NCI-H1048 (cell line): ENCODE measurements at places on chromosomes 5 and 9.

DNA sequence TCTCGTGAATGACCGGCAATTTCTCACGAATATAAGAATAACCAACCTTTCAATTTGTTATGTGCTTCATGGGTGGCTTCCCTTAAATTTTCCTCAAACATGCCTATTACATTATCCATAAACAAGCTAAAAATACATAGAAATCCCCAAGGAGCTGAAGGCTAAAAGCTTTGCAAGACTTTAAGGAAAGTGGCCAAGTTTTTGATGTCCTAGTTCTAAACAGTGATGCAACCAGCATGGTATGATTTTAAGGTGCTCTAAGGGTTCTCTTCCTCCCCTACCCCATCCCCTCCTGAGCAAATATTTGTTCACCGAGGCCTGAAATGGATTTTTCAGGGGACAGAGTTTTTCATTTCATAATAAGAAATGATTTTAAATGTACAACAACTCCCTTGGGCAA lies 79.8 kb downstream of the RGS7BP start:
- DNase-seq = no peak

GRCh38 chr5:179130101-179130681 lies 70.0 kb downstream of the ZNF354C start:
- no peak for DNase-seq

DNA sequence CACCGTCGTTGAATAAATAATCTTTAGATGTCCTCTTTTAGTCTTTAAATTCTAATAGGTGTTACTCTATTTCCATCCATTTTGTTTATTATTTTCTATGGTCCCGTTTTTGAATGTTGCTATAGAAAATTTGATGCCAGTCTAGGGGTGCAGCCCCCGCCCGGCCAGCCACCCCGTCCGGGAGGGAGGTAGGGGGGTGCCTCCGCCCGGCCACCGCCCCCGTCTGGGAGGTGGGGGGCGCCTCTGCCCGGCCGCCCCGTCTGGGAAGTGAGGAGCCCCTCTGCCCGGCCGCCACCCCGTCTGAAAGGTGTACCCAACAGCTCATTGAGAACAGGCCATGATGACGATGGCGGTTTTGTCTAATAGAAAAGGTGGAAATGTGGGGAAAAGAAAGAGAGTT lies 2372.2 kb upstream of the WWC1 start:
- no peak for DNase-seq

DNA sequence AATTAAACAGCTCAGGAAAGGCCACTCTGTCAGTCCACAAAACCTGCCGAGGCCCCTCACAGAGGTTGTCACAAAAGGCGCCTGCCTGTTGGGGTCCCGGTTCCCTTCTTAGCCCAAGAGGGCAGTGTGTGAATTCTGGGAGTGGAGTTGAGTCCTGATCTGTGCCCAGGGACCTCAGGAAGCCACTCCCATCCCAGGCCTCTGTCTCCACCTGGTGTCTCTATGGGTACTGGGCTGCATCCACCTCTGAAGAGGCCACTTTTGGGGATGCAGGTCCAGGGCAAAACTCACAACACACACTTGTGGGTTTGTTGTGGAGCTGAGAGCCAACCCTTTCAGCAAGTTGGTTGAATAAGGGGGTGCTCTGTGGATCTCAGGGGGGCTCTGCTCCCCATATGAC lies 74.3 kb upstream of the STXBP1 start:
- DNase-seq = no peak

- peak; percentile 28 for DNase-seq
Measured at GRCh38 chr5:13957032-13957645, 12.7 kb upstream of the DNAH5 start.

GRCh38 chr9:136726631-136727191 lies 14.3 kb downstream of the DIPK1B start:
- no peak for DNase-seq

- DNase-seq = no peak
Measured at GRCh38 chr5:174425271-174425963, 299.0 kb upstream of the MSX2 start.

DNA sequence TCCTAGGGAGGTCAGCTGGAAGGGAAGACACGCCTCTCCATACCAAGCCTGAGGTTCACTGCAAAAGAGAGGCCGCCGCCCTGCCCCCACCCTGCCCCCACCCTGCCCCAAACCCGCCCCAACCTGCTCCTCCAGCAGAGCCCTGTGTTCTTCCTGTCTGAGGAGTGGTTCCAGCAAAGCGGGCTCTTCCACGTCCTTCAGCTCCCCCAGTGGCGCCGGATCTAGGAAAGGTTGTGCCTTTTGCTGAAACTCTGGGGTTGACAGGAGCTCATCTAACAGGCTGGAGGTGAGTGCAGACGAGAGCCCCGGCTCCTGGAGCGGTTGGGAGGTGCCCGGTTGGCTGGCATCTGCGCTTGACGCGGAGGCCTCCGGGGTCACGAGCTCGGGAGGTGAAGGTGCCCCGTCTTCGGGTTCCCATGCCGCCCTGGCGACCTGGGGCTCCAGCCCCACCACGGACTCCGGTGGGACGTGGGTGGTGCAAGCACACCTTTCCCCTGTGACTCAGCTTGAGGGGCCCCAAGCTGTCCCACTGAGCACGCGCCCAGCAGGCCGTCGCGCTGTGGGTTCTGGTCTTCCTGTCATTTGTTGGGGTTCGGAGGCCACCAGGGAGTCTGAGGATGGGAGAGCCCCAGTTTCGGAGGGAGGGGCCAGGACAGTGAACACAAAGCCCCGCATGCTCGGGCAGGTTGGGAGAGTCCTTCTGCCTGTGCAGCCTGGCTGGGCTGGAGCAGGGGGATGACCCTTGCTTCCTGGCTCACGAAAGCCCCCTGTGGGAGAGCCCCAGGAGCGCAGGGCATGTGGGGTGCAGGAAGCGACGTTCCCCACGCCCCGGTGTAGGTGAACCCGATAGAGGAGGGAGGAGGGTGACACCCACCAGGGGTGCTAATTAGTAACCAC lies 1467.1 kb downstream of the FOXD4L5 start:
- DNase-seq = no peak

DNA sequence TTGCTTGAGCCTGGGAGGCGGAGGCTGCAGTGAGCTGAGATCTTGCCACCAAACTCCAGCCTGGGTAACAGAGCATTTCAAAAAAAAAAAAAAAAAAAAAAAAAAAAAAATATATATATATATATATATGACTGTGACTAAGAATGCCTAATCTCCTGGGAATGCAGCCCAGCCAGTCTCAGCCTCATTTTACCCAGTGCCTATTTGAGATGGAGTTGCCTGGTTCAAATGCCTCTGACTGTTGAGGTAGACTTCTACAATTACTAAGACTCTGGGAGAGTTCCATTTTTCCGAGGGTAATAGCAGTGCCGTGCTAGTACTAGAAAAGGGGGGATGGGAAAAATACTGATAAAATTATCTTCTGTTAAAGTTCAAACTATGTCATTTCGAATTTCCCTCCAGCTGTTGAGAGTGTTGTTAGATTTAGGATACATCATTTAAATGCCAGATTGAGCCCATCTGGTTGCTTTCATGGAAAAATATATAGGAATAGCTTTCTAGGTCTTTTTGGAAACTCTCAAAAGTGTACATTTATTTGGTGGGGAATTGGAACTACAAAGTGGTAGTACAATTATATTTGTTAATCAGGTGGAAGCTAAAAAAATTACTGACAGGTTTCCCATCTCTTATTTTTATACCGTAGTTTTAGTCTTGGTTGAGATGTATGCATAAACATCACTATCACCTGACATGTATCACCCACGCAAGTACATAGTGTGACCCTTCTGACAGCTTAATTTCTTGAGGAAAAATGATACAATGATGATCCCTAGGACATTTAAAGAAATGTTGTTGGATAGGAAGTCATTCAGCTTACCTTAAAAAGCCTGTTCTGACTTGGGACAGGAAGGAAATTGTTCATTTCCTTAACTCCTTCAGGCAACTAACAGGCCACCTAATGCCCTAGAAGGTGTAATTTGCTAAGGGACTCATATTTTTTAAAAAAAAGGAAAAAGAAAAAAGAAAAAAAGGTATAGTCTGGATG lies 214.9 kb downstream of the ADAMTSL1 start:
- no peak for DNase-seq

DNA sequence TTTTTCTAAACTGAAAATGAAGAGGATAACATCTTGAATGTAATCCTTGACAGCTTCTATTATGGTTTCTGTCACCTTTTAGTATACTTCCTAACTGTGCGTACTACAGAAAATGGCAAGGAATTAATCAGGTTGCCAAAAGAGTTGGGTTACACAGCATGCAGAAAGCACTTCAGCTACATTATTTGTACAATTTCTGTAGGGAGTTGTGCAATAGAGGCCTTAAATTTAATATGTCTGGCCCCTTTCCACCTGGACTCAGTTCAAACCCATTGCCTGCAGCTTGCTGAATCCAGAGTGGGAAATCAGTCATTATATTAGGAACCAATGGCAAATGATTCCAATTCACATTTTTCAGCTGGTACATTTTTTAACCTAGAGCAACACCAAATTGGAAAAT lies 549.7 kb downstream of the CSNK1G3 start:
- DNase-seq = no peak

GRCh38 chr9:116546711-116547581 lies 140.2 kb upstream of the TRIM32 start:
- DNase-seq = no peak

DNA sequence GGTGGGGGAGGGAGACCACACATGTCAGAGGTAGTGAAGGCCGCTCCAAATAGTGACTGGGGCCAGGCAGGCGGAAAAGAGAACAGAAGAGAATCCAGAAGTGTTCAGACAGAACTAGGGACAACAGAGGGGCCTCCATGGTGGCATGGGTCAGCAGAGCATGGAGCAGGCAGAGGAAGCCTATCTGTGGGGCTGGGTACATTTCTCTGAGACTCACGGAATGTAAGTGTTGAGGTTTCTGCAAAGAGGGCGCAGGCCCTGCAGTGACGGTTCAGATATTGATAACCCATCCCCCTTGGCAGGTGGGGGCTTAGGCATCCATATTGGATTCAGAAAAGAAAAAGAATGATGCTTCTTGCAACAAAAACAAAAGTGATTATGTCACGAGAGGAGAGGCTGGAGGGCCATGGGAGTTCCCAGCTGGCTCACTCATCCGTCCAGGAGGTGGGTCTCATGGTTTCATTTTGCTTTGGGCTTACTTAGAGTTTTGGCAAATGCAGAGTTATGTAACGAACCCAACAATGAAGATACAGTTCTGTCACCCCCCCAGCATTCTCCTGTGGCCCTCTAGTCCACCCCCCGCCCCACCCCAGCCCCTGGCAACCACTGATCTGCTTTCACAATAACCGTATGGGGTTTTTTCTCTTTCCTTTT lies 5.4 kb upstream of the RMND5B start:
- DNase-seq = no peak

DNA sequence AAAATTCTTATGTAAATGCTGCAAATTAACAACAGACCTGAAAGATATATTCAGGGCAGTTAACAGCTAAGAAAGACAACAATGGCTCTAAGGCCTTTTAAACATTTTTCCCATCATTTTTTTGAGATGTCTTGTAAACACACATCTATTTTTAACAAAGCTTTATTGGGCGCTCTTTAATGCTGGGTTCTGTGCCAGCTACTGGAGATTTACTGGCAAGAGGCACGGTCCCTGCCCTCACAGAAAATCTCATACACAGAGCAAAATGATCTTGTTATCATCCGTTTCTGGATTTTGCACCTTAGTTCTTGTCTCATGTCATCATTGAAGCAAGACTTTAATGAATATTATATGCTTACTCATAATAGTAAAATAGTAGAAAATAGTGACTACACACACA lies 1022.3 kb upstream of the WWC1 start:
- no peak for DNase-seq

GRCh38 chr5:83586874-83587776 lies 115.6 kb downstream of the VCAN start:
- DNase-seq = no peak

DNA sequence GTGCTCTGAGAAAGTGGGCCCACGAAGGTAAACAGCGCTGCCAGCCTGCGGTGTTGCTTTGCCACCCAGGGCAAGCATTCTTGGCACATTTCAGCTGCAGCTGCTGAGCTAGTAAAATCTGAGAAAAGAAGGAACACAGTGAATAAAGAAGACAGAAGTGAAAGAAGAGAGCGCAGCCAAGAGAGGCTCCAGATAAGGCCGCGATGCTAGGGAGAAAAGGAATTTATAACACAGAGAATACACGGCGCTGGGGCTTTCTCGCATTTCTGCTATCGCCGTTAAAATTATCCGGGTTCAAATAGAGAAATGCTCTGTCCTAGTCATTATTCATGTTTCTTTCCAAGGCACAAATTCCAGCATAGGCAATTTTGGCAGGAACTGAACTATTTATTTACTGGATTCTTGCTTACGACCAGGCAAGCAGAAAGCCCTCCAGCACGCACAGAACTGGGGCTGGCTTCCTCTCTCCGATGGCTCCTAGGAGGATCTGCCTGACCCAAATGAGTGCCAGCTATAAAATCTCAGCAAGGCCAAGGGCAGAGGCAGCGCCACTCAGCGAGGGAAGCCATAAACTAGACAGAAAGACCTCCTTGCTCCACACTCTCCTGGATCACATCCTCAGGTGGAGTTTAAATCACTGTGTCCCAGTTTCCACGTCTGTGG lies 111.2 kb downstream of the ATPSCKMT start:
- no peak for DNase-seq

- DNase-seq = no peak
Measured at GRCh38 chr5:132463811-132464155, 26.8 kb downstream of the IRF1 start.

- DNase-seq = no peak
Measured at GRCh38 chr9:107351382-107352045, 68.4 kb downstream of the RAD23B start.

- no peak for DNase-seq
Measured at GRCh38 chr5:34583167-34583566, 73.0 kb upstream of the RAI14 start.

GRCh38 chr5:99453196-99453595 lies 524.4 kb upstream of the CHD1 start:
- DNase-seq = no peak

DNA sequence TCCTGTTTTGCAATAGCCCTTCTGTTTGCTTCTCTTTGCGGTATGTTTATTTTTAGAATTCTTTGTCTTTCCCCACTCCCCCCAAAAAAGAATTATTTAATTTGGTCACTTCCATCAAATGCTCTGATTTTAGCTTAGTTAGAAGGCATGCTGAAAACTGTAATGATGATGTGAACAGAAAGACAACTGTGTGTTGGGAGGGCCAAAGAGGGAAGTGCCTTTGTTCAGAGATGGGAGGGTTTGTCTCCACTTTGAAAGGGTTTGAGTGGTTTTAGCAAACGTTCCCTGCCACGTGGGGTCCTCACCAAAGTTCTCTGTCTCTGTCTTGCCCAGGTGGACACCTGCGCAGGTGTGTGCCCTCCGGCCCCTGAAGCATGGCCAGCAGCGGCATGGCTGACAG lies 41.9 kb downstream of the SYK start:
- no peak for DNase-seq
